Right ventricle myocardium superior (tissue), 1 donor: ENCODE measurements at places on chromosomes 12 and 14. TPM values are rescaled to one million over a fixed set of nuclear protein-coding genes. Genes with fewer than 3 reads are reported as not detected.

Gene AICDA
- total RNA-seq = not detected

Gene RPL10L
- total RNA-seq = not detected

Gene CACNA1C
- 151 TPM for total RNA-seq

Gene C12orf54
- total RNA-seq = not detected

Gene ABCC9
- total RNA-seq = 77.6 TPM

DNA sequence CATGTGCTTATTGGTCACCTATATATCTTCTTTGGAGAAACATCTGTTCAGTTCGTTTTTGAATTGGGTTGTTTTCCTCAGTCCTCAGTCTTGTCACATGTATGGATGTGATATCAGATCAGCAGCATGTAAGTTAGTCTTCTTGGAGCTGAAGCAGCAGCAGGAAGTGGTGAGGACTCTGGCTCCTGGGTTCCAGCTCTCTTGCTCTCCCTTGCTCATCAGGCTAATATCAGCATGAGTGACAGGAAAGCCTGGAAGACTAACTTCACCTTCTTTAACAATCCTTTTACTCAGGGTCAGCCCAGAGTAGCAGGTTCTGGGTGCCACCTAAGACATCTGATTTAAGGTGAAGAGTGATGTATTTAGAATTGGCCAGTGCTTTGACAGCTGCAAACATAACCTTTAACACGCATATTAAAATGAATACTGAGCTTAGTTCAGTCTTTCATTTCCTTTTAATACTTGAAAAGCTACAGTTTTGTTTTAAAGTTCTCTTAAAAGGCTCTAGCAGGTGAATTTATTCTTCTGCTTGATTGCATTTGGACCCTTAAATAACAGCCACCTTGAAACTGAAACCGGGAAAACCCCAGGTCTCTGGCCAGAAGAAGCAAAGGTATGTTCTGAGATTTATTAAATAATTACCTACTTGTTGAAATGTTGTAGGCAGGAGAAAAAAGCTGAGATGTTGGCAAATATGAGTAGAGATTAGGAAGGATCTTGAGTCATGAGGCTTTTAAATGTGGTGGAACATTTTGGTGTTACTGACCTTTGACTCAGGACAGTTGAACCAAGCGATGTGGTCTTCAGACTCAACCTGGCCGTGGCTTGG, 54.3 kb downstream of the DRAM1 start:
- DNase-seq = no peak

GRCh38 chr14:100715332-100715731, 11.4 kb upstream of the DLK1 start:
- DNase-seq = no peak

GRCh38 chr14:93219103-93219726, 12.2 kb downstream of the UBR7 start:
- no peak for DNase-seq

DNA sequence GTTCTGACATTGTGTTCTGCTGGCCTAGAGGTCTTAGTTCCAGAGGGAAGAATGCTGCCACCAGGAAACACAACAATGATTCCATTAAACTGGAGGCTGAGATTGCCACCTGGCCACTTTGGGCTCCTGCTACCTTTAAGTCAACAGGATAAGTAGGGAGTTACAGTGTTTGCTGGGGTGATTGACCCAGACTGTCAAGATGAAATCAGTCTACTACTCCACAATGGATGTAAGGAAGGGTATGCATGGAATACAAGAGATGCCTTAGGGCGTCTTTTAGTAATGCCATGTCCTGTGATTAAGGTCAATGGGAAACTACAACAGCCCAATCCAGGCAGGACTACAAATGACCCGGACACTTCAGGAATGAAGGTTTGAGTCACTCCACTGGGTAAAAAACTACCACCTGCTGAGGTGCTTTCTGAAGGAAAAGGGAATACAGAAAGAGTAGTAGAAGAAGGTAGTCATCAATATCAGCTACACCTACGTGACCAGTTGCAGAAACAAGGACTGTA, 852.6 kb downstream of the LRFN5 start:
- no peak for DNase-seq

- DNase-seq = no peak
Measured at GRCh38 chr14:71595441-71595840, 336.8 kb upstream of the RGS6 start.

- DNase-seq = no peak
Measured at GRCh38 chr12:26346736-26347135, 151.4 kb downstream of the SSPN start.
